Activated CD4-positive, alpha-beta T cell treated with anti-CD3 and anti-CD28 coated beads for 48 hours (primary cell): ENCODE measurements at places on chromosomes 16 and 17.

- DNase-seq, result peak; percentile 67
Measured at GRCh38 chr16:87877942-87878507, 8.7 kb upstream of the SLC7A5 start.

GRCh38 chr17:2735896-2736295 lies 13.6 kb downstream of the CCDC92B start:
- no peak for DNase-seq

DNA sequence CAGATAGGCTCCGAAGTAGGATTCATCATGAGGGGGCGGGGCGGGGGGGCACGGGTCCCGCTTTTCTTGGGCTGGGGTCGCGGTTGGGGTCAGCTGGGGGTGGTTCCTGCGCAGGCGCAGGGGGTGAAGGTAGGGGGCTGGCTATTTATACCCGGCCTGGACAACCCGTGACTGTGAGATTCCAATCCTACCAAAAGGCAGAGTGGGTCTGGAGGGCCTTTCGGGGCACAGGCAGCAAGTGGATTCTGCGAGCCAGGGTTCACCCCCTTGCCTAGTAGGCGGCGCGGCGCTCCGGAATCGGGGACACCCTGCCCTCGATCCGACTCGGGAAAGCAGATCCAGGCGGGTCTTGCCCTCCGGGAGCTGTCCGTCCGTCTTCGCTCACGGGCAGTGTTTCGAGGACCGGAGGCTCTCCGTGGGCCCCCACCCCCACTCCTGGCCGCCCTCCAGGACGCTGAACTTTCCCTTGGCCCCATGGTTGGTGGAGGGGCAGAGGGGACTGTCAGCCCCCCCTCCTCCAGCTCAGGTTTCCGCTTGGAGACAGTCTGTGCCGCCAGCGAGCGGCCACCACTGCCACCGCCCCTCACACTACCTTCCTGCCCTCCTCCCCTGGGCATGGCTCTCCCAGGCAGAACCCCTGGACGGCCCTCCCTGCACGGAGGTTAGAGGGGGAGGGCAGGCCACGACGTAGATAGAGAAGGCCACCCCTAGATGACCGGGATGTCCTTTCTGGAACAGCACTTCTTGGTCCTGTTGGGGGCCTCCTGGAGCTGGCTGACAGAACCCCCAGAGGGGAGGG lies 634 bp downstream of the SLC2A4 start:
- no peak for DNase-seq

GRCh38 chr17:56771563-56771962 lies 62.2 kb downstream of the C17orf67 start:
- no peak for DNase-seq

GRCh38 chr16:49782405-49782804 lies 73.5 kb downstream of the ZNF423 start:
- DNase-seq, result no peak
